Dermis lymphatic vessel endothelial cell (primary cell): ENCODE measurements at places on chromosomes 7 and 10. TPM values are rescaled to one million over a fixed set of nuclear protein-coding genes. Genes with fewer than 3 reads are reported as not detected.

PLEKHA1 gene
- total RNA-seq, result 34.4 and 35.4 TPM in 2 replicates

FFAR4 gene
- total RNA-seq, result not detected in 2 replicates

EFCAB10 gene
- total RNA-seq, result not detected in 2 replicates

LRRC17 gene
- 0.26 and 0.43 TPM in 2 replicates for total RNA-seq

ZC3HAV1L gene
- total RNA-seq, result 15.2 and 20.4 TPM in 2 replicates

MSANTD7 gene
- 15.1 and 21.7 TPM in 2 replicates for total RNA-seq

BAZ1B gene
- 36.2 and 47.1 TPM in 2 replicates for total RNA-seq

TRPV6 gene
- not detected in 2 replicates for total RNA-seq

ASB10 gene
- not detected in 2 replicates for total RNA-seq

CADPS2 gene
- total RNA-seq, result 70.1 and 82.9 TPM in 2 replicates

ANXA8 gene
- total RNA-seq, result not detected in 2 replicates

DDC gene
- total RNA-seq, result not detected in 2 replicates

SBDS gene
- 71.2 and 99.3 TPM in 2 replicates for total RNA-seq

PRF1 gene
- total RNA-seq, result not detected in 2 replicates

ORC5 gene
- 13.0 and 25.9 TPM in 2 replicates for total RNA-seq

CHCHD1 gene
- total RNA-seq, result 22.6 and 28.7 TPM in 2 replicates

LIPM gene
- total RNA-seq, result not detected in 2 replicates

DNA2 gene
- total RNA-seq, result 3.6 and 5.4 TPM in 2 replicates

C10orf105 gene
- total RNA-seq, result not detected in 2 replicates

DRGX gene
- not detected in 2 replicates for total RNA-seq

TFPI2 gene
- 25.2 and 202 TPM in 2 replicates for total RNA-seq

CACNA2D1 gene
- total RNA-seq, result 3.5 and 5.0 TPM in 2 replicates

PTPN20 gene
- total RNA-seq, result 0.11 TPM in 1 of 2 replicates, not detected in the other

RSPH10B gene
- total RNA-seq, result 2.1 and 8.9 TPM in 2 replicates

SAP25 gene
- not detected in 2 replicates for total RNA-seq

UTF1 gene
- total RNA-seq, result not detected in 2 replicates

PPIF gene
- total RNA-seq, result 9.9 and 11.8 TPM in 2 replicates

DYDC2 gene
- not detected in 2 replicates for total RNA-seq

CREB5 gene
- total RNA-seq, result 2.1 and 8.1 TPM in 2 replicates

SLC16A9 gene
- under 0.01 TPM in 1 of 2 replicates, not detected in the other for total RNA-seq

LDB3 gene
- not detected in 2 replicates for total RNA-seq

DBNL gene
- 99.4 and 116 TPM in 2 replicates for total RNA-seq

LRRC61 gene
- total RNA-seq, result 1.5 and 4.8 TPM in 2 replicates

CPA2 gene
- total RNA-seq, result not detected in 2 replicates

TMEM130 gene
- not detected in 2 replicates for total RNA-seq

TRPV5 gene
- total RNA-seq, result not detected in 2 replicates

SLC13A1 gene
- total RNA-seq, result not detected in 2 replicates

NPSR1 gene
- total RNA-seq, result not detected in 2 replicates

TMUB1 gene
- 11.4 and 17.0 TPM in 2 replicates for total RNA-seq

SUN3 gene
- total RNA-seq, result not detected in 2 replicates

PDK4 gene
- total RNA-seq, result 80.5 and 142 TPM in 2 replicates

EN2 gene
- under 0.01 TPM in 1 of 2 replicates, not detected in the other for total RNA-seq
